AG04449 (cell line): ENCODE measurements at places on chromosomes 5 and 9.

DNA sequence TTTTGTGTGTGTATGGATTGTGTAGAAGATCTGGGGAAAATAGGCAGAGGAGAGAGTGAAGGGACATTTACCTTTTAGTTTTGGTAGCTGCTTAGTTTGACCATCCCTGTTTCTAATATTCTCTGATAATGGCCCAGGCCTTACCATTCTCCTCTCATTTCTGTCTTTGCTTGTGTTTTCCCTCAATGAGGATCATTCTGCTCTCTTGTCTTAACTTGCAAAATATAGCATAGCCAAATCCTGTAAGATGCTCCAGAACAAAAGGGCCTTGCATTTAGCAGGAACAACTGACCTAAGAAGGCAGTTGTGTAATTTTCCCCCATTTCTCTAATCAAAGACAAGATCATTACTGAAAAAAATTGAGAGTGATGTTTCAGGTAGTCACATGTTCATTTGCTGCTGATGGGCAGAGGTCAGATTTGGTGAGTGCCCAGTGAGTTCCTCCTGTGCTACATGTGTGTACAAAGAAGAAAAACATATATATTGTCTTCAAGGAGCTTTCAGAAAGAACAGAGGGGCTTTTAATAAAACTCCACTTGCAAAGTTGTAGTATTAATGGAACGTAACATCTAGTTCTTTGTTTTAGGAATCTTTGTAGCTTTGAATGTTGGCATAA is 139.5 kb downstream of the KDM4C start:
- DNase-seq, result no peak

DNA sequence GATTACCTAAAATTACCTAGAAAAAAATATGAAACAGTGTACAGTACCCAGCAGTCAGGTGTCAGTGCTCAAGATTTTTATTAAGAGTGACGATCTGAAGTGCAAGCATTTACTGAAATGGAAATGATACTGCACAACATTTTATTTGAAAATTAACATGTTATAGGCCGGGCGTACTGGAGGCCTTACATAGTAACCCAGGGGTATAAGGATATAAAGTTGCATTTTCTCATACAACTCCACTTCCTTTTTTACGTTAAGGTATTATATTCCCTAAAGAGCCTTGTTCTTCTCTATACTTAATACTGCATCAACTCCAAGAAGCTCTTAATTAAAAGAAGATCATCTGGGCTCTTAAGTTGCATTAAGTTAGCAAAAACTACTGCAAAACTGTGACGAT is 3.3 kb downstream of the MAT2B start:
- no peak for DNase-seq

DNA sequence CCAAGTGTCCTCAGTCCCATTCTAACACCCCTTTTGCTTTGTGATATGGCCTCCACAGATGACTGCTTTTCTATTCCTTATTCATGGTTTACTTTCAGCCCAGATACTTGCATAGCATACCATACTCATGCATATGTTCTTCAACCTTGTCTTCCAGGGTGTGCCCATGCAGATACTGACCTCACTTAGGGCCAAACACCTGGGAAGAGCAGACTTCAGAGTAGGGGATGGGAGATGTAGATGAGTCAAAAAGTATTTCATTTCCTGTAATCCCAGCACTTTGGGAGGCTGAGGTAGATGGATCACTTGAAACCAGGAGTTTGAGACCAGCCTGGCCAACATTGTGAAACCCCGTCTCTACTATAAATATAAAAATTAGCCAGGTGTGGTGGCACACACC is 58.3 kb downstream of the NRG2 start:
- no peak for DNase-seq

- no peak for DNase-seq
These were observed 404.0 kb upstream of the KIF2A start for GRCh38 chr5:61901997-61902396.

DNA sequence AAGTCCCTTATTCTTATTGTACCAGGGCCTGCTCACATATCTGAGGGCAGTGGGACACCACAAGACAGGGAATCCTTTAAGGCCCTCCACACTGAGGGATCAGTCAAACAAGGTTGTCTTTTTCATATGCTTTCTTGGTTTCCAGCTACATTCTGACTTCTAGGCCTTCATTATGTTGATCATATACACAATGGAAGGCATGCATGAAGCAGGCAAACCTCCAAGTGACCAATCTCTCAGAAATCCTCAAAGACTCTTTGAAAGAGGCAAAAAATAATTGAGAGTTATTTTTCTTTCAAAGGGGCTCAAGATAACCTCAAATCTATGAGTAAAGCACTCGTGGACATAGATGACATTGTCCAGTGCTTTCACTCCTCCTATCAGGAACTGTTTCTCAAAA is 1195.9 kb upstream of the ACO1 start:
- DNase-seq, result no peak

GRCh38 chr9:4164356-4164755 is 135.5 kb downstream of the GLIS3 start:
- no peak for DNase-seq

GRCh38 chr5:20610681-20611080 is 622.7 kb upstream of the CDH18 start:
- no peak for DNase-seq

GRCh38 chr5:156497804-156498208 is 170.8 kb downstream of the SGCD start:
- DNase-seq, result no peak

DNA sequence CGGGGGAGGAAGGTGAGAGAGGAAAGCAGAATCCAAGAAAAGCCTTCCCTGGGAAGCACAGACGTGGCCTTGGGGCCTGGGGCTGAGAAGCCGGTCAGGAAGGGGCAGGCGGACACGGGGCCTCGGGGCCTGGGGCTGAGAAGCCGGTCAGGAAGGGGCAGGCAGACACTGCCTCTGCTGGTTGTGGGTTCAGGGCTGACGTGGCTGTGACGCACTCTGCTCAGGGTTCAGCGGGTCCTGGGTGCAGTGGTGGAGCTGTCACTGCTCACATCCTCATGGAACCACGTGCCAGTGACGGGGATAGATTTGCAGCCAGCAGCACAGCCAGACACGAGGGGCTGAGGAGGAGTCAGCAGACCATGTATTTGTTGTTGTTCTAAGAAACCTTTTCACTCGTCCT is 12.8 kb downstream of the PAEP start:
- no peak for DNase-seq

GRCh38 chr9:4799033-4799430 is 6.3 kb downstream of the RCL1 start:
- no peak for DNase-seq

DNA sequence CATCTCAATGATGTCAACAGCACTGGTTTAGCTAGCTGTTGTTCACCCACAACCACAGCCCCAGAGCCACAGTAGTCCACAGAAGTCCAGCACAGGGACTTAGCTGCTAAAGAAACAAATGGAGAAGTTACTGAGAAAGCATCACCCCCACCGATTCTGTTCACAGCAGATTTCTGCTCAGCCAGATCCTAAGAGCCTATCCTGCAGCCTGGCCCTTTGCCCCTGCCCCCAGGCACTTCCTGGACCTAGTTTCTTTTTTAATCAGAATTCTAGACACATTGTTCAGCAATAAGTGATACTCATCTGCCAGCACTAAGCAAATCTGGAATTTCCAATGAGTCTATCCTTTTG is 7.4 kb downstream of the B4GALT1 start:
- DNase-seq, result no peak
